A172 (cell line): ENCODE measurements at places on chromosomes 1 and 21.

GRCh38 chr1:64872067-64872466, 94.3 kb downstream of the JAK1 start:
- no peak for DNase-seq

DNA sequence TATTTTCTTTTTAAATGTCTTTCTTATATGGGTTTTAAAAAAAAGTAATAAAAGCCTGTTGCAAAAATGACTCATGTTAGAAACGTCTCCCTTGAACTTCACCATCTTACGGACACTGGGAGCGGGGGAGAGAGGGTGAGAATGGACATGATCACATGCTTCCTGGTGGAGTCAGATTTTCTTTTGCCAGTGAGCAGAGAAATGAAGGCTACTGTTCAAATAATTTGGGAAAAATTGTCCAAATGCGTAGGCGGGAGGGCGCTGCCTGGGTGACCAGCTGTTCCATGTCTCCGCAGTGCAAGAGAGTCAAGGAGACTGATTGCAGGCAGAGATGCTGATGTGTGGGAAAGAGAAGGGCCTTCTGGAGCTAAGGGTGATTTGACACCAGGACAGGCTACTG, 23.1 kb downstream of the EIF2D start:
- DNase-seq: peak; percentile 84

DNA sequence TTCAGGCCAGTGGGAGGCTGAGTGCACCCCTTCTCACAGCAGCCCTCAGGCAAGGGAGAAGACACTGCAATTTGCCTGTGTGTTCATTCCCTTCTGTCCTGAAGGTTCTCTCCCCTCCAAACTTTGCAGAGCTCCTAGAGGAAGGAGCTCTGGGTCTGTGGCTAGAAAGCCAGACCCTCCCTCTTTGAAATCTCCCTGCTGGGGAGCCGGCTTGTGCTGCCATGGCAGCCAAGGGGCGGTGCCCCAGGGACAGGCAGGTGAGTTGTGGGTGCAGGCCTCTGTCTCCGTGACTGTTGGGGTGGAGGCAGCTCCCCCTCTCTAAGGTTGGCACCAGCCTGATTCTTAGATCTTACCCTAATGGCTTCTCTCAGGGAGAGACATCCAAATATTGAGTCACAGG, 53.0 kb downstream of the OLFML2B start:
- DNase-seq: no peak

- DNase-seq: no peak
Measured at GRCh38 chr1:183365093-183365492, 53.1 kb downstream of the NMNAT2 start.

GRCh38 chr1:114695430-114696058, at the start of gene AMPD1:
AMPD1 (minus strand) TSS chr1:114695546; CDS start chr1:114695471, 75 bp downstream.
- DNase-seq: peak; percentile 9

- no peak for DNase-seq
Measured at GRCh38 chr21:31732597-31733550, 956 bp upstream of the SCAF4 start.

- DNase-seq: no peak
Measured at GRCh38 chr1:115826628-115827027, 14.3 kb downstream of the NHLH2 start.

GRCh38 chr1:202144402-202145067, at the start of gene ARL8A:
ARL8A (minus strand) TSS chr1:202144737; CDS start chr1:202144572, 165 bp downstream.
- no peak for DNase-seq

GRCh38 chr1:202952818-202953217, 5.3 kb downstream of the ADIPOR1 start:
- DNase-seq: no peak

DNA sequence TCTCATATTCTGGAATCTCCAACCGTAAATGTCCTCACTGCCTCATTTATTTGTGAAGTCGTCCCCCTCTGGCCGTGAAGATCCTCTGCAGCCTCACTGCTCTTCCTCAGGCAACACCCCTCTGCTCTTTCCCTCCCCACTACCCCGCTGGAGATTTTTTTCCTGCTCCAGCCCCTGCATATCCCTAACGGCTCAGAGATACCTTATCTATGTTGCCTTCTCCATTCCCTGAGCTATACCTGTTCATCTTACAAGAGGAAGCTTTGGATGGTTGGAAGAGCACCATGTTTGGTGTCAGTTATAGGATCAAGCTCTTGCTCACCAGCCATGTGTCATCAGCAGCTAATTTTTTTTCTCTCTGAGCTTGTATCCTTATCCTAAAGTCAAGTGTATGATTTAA, 26.4 kb downstream of the LRRC8B start:
- DNase-seq: no peak

DNA sequence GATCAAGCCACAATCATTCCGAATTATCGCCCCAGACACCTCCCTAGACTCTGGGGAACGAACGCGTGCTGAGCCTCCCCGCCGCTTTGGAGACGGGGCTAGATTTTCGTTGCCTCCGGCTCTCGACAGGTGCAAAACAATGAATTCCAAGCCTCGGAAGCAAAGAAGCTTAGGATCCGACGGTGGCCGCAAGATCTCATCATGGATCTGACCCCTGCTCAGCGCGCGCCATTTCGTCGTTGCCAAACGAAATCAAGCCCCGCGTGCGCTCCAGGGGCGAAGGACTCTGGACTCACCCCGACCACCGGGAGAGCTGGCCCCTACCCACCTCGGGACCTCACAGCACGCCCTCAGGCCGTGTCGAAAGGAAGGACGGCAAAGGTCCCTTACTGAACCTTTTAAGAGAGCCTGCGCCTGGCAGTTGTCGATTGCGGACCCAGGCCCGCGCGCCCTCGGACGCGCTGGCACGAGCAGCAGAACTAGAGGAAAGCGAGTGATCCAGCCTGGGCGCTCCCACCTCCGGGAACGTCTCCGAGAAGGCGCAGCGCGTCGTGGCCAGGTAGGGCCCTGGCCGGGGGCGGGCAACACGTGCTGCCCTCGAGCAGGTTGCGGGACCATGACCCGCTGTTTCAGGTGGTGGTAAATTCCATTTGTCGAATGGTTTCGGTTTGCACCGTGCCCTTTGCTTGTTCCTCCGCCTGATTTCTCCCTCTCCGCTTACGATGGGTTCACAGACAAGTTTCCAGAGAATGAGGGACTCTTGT, 1.6 kb upstream of the RUNX3 start:
- no peak for DNase-seq

DNA sequence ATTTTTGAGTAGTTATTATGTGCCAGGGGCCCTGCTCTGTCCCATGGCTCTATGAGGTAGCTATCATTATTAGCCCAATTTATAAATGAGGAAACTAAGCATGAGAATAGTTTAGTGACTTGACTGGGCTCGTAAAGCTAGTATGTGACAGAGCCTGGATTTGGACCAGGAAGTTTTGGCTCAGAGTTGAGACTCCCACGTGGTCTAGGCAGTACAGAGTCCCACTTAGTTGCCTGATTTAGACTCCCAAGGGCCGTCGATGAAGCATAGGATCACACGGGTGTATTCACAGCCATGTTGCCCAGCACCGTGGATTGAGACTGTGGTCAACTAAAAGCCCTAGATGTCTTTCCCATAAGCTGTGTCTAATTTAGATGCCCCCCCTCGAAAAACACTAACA, 81.7 kb downstream of the DDX20 start:
- no peak for DNase-seq

GRCh38 chr1:40762144-40762923, 21.3 kb upstream of the KCNQ4 start:
- no peak for DNase-seq

- no peak for DNase-seq
Measured at GRCh38 chr21:19368944-19369343, 965.4 kb upstream of the TMPRSS15 start.

DNA sequence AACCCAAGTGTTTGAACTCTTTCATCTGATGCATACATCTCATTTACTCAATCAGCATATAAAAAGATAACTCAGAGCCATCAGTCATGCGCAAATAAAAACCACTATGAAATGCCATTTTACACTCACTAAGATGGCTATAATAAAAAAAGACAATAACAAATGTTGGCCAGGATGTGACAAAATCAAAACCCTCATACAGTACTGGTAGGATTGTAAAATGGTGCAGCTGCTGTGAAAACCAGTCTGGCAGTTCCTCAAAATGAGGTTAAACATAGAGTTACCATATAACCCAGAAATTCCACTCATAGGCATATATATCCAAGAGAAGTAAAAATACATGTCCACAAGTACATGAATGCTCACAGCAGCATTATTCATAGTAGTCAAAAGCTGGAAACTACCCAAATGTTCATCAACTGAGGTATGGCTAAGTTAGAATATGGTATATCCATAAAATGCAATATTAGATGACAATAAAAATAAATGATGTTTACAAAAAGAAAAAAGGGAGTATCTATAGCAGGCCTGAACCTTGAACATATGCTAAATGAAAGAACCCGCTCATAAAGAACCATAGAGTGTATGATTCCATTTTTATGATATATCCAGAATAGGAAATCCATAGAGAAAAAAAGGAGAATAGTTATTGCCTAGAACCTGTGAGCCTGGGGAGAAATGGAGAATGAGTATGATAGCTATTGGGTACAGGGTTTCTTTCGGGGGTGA, 265.1 kb downstream of the SIPA1L2 start:
- DNase-seq: no peak

DNA sequence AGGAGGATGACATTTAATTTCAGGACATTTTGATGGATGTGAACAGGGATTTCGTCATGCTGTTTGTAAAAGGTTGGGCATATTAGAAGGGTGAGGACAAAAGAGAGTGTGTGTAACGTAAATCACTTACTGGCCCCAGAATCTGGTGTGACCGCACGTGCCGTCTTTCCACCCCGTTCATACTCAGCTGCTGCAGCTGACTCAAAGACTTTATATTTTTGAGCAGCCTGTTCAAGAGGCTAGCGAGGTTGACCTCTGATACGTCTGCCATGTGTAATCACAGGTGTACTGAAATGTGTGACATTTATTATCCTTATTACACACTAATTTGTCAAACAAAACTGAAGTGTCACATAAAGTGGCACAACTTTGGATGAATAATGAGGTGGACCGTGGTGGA, 66.5 kb upstream of the ERRFI1 start:
- DNase-seq: no peak

- peak; percentile 36 for DNase-seq
Measured at GRCh38 chr1:228407106-228408040, 738 bp upstream of the TRIM11 start.

- no peak for DNase-seq
Measured at GRCh38 chr1:108749081-108749480, 2.6 kb downstream of the STXBP3 start.

DNA sequence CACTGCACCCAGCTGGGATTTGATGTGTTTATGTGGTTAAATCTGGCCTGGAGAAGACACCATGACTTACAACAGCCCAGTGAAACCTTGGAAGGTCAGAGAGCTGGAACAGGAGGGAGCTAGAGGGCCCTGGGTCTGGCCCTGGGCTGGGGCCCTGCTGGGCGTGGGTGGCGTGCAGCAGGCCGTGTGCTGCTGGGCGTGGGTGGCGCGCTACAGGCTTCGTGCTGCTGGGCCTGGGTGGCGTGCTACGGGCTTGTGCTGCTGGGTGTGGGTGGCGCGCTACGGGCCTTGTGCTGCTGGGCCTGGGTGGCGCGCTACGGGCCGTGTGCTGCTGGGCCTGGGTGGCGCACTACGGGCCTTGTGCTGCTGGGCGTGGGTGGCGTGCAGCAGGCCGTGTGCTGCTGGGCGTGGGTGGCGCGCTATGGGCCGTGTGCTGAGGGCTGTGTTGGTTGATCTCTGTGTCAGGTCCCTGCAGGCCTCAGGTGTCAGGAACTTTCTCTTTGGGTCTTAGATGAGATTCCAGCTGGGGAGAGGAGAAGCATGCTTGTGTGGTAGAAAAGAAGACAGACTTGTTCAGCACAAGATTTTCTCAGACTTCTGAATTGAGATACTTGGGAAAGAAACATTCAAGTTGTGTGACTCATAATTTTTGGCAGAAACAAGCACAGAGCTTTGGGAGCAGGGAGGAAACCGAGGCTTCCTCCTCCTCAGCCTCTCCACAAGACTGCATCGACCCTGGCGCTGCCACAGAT, 66.0 kb downstream of the COL18A1 start:
- DNase-seq: peak; percentile 88

GRCh38 chr1:48228156-48228555, 5.6 kb downstream of the SLC5A9 start:
- DNase-seq: no peak

- no peak for DNase-seq
Measured at GRCh38 chr1:181131255-181131941, 42.9 kb downstream of the IER5 start.

- DNase-seq: no peak
Measured at GRCh38 chr1:67792103-67792502, 41.2 kb downstream of the GNG12 start.

DNA sequence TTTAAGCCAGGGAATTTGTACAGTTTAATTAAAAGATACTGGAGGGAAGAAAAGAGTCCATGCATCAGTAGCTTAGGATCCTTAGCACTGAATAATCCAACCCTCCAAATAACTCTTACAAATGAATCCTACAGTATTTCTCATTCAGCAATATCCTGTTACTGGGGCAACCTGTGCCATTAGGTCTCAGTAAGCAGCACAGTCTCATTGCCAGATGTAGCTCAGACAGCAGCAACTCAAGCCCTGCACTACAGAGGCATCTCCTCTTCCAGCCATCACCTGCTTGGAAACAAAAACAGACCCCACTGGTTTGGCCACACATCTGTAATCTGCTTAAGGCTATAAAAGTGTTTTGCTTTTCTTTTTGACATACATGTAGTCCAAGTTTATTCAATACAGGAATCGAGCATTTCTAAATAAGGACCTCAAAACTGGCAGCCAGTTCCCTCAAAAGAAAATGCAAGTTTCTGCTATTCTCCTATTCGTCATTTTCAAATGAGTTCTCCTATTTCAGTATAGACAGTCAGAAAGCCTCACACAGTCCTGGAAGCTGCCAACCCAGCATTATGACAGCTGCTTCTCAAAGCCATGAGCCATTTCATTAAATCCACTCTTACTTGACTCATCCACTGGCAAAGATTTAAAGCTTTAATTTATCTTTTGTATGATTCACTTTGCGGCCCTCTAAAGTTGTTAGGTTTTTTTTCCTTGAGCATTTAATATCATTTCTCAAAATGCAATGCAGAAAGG, 129.0 kb downstream of the APP start:
- peak; percentile 30 for DNase-seq
